ENCODE measurements at places on chromosomes 13 and 19.

DNA sequence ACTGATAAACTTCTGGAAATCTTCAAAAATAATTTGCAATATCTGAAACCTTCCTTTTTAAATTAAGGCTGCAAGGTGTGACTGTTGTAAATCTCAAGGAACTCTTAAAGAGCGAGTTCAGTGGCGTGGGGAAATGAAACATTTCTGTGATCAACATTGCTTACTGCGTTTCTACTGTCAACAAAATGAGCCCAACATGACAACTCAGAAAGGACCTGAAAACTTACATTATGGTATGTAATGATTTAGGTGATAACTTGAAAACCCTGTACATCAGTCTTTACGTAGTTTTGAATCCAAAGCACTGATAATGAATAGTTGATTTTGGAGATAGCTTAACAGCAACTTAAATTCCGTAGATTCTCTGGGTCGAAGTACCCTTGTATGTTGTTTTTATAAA, 92.8 kb downstream of the ZMYM2 start:
- DNase-seq: no peak

GRCh38 chr13:92658293-92658692, 568.3 kb upstream of the GPC6 start:
- DNase-seq: no peak

DNA sequence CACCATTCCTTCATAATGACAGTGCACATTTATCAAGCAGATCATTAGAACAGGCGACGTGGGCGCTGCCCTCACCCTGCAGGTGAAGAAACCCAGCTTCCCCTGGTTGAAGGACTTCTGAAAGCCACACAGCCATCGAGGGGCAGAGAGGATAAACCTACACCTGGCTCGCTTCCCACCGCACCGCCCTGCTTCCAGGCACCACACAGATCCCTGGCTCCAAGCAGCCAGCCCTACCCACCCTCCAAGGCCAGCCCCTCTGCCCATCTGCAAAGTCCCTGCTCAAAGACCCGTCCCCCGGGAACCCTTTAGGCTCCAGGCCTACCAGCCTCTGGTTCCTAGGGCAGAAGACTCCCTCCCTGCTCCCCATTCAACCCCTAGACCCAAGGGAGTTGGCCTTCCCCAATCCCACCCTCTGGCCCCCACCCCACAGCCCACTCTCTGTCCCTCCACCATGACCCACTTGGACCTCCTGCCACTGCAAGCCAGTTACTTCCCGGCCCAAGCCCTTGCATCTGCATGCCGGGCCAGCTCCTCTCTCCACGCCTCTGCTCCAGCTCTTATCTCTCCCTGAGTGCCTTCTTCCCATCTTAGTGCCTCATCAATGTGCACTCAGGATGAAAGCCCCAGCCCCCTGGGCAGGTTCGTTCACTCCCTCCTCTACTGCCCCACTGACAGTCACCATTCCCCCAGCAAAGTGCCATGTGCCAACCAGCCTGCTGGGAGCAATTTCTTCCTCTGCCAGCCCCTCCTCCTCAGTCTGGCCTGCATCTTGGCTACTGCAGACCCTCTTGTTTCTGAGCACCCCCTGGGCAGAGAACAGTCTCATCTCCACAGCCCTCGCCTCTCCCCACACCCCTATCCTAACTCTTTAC, 28.0 kb downstream of the PEPD start:
- no peak for DNase-seq

- DNase-seq: no peak
Measured at GRCh38 chr13:69389899-69390298, 717.7 kb upstream of the ATXN8OS start.

GRCh38 chr13:21636656-21637055, 32.7 kb upstream of the MICU2 start:
- no peak for DNase-seq

GRCh38 chr13:31204592-31204991, 4.8 kb downstream of the B3GLCT start:
- no peak for DNase-seq

GRCh38 chr13:84741253-84741652, 859.0 kb upstream of the SLITRK1 start:
- no peak for DNase-seq

DNA sequence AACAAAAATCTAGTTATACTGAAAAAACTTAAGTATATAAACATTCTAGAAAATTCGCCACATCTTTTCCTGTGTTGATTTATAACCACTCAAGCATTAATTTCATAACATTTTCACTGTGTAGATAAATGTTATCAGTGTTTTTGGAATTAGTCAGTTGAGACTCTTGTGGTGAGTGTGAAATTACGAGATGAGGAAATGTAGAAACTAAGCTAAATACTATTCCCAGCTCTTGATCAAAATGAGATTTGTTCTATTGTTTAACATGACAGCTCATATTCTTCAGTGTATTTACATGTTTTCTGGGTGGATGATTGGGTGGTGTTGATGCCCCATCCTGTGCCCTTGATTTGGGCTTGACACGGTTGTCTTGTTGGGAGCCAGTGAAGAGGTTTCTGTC, 406.8 kb downstream of the DACH1 start:
- no peak for DNase-seq

GRCh38 chr19:31701146-31701545, 351.9 kb upstream of the TSHZ3 start:
- no peak for DNase-seq

DNA sequence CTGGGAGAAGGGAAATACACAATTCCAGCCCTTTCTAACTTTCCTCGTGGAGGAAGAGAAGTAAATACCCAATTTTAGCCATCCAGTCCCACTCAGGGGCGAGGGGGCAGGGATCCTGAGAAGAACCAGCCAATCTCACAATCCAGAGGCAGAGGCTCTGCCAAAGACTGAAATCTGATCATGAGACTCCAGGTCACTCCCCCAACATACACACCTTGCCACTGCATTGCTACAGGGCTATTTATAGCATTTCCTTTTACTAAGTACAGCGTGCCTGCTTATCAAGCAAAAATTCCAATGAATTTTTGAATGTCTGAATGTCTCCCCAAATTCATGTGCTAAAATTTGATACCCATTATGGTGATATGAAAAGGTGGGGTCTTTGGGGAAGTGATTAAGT, 1687.5 kb downstream of the EFNB2 start:
- DNase-seq: no peak

DNA sequence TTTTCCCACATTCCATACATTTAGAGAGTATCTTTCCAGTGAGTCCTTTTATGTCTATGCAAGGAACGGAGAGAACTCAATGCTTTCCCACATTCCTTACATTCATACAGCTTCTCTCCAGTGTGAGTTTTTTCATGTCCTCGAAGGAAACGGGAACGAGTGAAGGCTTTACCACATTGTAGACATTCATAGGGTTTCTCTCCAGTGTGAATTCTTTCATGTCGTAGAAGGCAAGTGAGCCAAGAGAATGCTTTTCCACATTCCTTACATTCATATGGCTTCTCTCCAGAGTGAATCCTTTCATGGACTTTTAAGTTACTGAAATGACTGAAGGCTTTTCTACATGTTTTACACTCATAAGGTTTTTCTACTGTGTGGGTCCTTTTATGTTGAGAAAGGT, 17.1 kb downstream of the ZNF823 start:
- no peak for DNase-seq

DNA sequence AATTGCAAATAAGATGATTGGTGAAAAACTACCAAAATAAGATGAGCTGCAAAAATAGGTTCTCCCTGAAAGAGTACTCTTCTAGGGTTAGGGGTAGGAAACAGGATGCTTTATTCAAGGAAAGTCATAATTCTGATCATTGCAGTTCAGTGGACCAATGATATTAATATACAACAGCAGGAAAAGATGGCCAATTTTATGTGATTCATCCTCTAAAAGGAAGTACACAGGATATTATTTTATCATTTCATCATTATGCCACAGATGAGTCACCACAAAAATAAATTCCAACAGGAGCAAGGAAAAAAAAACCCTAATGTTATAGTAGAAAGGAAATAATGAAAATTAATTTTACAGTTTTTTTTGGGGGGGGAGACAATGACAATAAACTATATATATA, 205.0 kb downstream of the NALCN start:
- no peak for DNase-seq

DNA sequence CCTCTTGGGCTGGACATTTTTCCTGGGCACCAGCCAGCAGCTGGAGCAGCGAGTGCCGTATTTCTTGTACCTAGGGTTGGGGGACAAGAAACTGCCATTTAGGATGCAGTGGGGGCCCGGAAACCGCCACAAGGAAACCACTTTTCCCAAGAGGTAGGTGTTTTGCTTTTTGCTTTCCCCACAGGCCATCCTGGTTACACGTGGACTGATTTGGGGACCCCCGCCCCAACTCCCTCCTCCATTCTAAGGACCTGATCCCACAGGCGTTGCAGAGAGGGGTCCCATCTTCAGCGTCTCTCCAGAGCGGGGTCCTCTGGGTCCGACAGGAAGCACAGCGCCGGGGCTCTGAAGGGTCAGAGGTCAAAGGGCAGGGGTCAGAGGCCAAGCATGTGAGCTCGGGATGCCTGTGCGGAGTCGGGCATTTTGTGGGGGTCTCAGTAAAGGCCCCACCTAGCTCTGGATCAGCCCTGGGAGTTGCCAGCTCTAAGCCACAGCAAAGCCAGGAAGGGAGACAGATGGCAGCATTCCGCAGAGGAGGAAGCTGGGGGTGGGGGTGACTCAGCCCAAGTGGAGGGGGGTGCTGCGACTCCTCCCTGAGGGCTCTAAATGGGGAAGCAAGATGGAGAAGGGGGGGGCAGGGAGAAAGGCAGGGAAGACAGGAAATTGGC, 4.3 kb downstream of the ZGLP1 start:
- no peak for DNase-seq

- no peak for DNase-seq
Measured at GRCh38 chr13:48783181-48783630, 129.5 kb downstream of the CYSLTR2 start.

DNA sequence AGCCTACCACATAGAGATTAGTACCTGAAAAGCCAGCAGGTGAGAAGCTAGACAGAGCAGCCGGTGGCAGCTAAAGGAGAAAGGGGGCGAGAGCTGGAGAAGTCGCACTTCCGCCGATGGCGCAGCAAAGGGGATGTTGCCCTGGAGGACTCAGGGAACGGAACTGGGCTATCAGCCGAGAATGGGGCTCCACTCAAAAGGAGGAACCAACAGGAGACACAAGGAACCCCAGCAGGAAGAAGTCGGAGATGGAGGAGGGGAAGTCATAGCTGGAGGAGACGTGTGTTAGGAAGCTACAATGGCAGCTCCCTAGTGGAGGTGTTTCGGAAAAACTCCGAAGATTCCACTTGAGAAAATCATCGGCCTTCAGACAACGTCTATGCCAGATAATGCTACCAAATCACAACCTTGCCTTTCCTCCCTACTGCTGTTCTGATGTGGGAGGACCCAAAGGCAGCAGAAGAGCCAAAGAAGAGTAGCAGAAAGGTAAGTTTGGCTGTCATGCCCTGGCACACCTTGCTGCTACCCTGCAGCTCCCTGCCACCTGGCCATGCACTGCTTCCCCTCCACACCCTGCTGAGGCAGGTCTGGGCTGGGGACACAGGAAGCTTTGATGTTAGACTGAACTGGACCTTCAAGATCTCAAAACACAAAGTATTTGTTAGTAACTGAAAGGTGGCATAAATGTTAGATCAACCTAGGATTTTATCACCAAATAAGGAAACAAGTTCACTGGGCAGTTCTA, 127.9 kb downstream of the DLEU7 start:
- no peak for DNase-seq

- no peak for DNase-seq
Measured at GRCh38 chr19:55590109-55590508, 9.2 kb downstream of the FIZ1 start.

- no peak for DNase-seq
Measured at GRCh38 chr19:13665125-13665905, 99.0 kb upstream of the MRI1 start.

DNA sequence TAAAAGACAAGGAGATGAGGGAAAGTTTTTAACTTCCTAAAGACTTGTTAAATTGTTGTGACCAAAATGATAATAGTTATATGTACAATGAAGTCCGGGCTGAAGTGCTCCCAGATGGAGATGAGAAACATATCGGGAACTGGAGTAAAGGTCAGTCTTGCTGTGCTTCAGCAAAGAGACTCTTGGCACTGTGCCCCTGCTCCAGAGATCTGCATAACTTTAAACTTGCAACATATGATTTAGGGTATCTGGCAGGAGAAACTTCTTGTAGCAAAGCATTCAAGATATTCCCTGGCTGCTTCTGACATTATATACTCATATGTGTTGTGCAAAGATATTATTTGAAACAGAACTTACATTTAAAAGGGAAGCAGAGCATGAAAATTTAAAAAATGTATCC, 786.6 kb upstream of the SLITRK6 start:
- no peak for DNase-seq

GRCh38 chr19:49839713-49840112, 11.2 kb upstream of the PTOV1 start:
- DNase-seq: no peak

GRCh38 chr13:48896312-48896711, 79.4 kb upstream of the FNDC3A start:
- DNase-seq: no peak

DNA sequence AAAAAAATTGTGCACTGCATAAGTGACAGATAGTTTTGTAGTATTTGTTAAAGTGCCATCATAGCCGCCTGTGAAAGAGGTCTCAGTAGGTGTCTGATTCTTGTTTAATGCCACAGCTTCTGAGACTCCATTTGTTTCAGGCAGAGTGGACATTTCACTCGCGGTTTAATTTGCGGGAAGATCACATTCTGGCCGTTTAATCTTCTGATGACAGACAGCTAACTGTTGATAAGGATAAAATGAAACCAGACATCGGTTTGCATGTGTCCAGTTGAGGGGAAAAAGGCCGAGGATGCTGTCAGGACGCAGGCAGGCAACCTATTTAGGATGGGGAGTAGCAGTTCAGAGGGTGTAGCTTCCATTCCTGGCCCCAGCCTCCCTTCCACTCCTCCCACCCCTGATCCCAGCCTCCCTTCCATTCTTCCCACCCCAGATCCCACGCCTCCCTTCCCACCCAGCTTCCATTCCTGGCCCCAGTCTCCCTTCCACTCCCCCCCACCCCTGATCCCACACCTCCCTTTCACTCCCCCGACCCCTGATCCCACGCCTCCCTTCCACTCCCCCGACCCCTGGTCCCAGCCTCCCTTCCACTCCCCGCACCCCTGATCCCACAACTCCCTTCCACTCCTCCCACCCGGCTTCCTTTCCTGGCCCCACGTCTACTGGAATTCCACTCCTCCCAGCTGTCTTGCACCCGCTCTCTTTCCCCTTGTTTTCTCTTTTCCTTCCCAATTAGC, 23.8 kb downstream of the ATP11A start:
- no peak for DNase-seq

- no peak for DNase-seq
Measured at GRCh38 chr13:28533441-28534166, 38.7 kb upstream of the FLT1 start.

DNA sequence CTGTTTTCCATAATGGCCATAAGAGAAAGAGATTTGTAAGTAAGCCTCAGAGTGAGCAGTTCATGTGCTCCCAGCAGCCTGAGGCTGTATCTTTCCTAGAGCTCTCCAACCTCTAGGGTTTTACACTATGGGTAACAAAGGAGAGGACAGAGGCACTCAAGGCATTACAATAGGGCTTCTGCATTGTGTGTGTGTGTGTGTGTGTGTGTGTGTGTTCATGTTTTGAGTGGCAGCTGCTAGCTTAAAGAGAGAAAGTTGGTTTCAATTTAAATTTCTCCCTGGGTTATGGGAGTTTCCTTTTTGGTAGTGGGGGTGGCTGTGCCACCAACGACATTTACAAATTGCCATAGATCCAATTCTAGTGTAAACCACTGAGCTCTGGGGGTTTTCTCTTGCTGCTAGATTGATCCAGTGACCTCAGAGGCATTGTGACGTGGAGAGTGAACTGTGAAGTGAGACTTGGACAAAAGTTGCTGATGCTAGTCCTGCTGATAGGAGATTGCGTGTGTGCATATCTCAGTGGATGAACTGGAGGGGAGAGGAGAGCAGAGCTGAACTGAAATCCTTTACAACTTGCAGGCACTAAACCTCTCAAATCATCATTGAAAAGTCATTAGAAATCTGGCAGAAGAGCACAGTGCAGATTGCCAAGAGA, 67.2 kb upstream of the OLFM4 start:
- DNase-seq: no peak

Measured in NCI-H2107 (cell line).